ENCODE measurements at places on chromosomes 12 and 14.

DNA sequence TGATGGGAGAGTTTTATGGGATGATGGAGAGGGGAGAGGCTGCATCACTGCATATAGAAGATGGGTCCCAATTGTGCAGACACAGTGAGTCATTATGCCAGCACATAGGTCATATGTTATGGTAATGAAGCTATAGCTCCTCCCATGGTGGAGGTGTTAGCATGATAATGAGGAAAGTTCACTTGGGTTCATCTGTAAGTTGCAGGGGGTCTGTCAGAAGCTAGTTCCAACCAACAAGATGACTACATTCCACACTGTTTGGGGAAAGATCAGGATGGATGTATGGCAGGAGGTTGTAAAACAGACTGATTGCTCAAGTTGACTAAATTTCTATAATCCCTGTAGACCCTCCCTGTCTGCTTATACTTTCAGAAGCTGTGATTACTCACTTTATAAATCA lies 561.3 kb downstream of the C12orf50 start:
- DNase-seq = no peak

DNA sequence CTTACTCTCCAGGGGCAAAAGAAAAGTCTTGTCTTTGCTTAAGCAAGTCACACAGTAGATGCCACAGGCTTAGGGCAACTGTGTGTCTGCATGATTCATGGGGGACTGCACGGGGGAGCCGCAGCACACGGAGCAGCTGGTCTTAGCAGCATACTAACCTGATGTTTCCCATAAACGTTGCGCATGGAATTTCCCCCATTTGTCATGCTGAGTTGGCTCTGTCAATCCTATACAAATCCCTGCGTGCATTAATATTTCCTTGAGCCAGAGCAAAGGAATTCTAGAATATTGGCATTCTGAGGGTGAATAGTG lies 71.2 kb downstream of the SAMD4A start:
- DNase-seq = no peak

GRCh38 chr12:76232013-76232412 lies 116.2 kb downstream of the BBS10 start:
- no peak for DNase-seq

- no peak for DNase-seq
Measured at GRCh38 chr12:78371284-78371683, 493.3 kb upstream of the SYT1 start.

DNA sequence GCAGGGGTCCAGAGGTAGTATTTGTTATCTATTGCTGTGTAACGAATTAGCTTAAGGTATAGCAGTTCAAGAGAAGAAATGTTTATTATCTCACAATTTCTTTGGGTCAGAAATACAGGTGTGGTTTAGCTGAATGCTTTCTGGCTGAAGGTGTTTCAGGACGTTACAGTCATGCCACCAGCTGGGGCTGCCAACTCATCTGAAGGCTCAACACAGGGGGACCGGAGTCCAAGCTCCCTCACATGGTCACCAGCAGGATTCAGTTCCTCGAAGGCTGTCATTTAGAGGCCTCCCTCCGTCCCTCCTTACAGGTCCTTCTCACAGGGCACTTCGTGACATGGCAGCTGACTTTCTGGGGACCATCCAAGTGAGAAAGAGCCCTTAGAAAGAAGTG lies 37.5 kb upstream of the SINHCAF start:
- DNase-seq = no peak

- no peak for DNase-seq
Measured at GRCh38 chr14:98926146-98926545, 345.9 kb downstream of the BCL11B start.

DNA sequence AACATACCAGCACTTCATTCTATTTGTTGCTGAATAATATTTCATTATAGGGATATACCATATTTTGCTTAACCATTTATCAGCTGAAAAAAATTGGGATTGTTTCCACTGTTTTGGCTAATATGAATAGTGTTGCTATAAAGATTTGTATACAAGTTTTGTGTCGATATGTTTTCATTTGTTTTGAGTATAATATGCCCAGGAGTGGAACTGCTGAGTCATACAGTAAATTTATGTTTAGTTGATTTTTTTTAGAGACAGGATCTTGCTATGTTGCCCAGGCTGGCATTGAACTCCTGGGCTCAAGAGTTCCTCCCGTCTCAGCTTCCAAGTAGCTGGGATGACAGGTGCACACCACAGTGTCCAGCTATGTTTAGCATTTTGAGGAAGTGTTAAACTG lies 131.5 kb upstream of the TMCC3 start:
- no peak for DNase-seq

- no peak for DNase-seq
Measured at GRCh38 chr14:77157740-77158139, 16.1 kb upstream of the ZDHHC22 start.

DNA sequence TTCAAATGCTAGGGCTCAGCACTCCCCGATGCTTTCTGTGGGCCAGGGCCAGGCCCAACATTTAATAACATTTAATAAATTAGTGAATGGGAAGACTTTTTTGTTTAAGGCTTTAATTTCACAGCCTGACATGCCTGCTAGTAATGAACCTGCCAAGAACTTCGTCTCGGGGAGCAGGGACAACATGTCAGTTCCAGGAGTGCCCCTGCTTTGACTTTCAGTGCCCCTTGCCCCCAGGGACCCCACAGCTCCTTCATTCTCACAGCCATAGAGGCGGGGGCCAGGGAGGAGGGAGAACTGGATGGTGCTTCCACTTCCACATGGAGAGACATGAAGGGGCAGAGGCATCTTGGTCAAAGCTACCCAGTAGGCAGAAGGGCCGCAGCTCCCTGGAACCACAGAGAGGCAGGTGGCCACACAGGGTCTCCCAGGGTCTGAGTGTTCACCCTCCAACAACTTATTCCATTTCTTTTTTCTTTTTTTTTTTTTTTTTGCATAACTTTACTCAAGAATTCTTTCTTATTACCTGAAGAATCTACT lies 66.0 kb upstream of the DDX11 start:
- no peak for DNase-seq

GRCh38 chr14:84485036-84485435 lies 1044.9 kb upstream of the FLRT2 start:
- DNase-seq = no peak

GRCh38 chr14:105878554-105878953 lies 352.2 kb downstream of the TMEM121 start:
- DNase-seq = no peak

GRCh38 chr12:46693034-46693433 lies 132.8 kb downstream of the SLC38A4 start:
- no peak for DNase-seq

DNA sequence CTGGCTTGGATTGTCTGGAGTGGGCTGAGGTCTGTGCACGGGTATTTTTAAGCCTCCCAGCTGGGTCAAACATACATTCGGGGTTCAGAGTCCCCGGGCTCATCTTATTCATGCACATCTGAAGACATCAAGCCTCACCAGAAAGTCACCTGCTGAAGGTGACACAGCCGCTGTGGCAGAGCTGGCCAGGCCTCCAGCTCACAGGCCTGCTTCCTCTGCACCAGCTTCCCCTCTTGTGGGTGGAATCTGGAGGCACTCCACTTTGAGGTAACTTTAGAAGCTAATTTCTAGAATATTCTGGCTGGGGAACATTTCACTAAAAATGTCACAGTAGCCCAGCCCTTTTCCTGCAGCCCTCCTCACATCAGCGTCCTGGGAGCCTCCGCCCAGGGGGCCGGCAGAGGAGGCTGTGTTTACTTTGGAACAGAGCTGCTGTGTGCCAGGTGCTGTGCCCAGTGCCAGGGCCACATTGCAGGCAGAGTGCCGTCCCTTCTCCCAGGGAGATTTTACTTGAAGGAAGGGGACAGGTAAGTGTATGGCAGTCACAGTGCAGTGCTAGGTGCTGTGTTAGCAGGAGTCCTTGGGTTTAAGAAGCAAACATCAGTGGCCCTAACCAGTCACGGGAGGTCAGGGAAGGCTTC lies 62.2 kb downstream of the TSPAN11 start:
- DNase-seq = no peak

- DNase-seq = no peak
Measured at GRCh38 chr12:132178801-132179401, 34.6 kb downstream of the NOC4L start.

DNA sequence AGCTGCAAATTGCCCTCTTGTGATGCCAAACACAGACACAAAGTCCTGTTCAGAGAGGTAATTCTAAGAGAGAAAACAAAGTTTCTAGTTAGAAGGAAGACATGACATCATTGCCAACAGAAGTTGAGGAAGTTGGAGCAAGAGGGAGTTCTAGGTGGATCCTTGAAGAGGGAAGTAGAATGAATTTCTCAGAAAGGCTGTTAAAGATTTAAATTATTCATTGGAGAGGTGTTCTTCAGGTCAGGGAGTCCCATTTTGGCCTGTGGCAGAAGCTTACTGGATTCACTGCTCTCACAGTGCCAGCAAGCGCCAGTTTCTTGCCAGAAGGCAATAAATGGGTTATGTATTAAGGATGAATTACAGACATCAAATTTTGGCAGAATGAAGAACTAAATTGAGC lies 15.3 kb downstream of the TSFM start:
- no peak for DNase-seq

- no peak for DNase-seq
Measured at GRCh38 chr14:23604148-23604547, 25.6 kb upstream of the JPH4 start.

GRCh38 chr14:36900846-36901245 lies 239.2 kb downstream of the PAX9 start:
- no peak for DNase-seq

DNA sequence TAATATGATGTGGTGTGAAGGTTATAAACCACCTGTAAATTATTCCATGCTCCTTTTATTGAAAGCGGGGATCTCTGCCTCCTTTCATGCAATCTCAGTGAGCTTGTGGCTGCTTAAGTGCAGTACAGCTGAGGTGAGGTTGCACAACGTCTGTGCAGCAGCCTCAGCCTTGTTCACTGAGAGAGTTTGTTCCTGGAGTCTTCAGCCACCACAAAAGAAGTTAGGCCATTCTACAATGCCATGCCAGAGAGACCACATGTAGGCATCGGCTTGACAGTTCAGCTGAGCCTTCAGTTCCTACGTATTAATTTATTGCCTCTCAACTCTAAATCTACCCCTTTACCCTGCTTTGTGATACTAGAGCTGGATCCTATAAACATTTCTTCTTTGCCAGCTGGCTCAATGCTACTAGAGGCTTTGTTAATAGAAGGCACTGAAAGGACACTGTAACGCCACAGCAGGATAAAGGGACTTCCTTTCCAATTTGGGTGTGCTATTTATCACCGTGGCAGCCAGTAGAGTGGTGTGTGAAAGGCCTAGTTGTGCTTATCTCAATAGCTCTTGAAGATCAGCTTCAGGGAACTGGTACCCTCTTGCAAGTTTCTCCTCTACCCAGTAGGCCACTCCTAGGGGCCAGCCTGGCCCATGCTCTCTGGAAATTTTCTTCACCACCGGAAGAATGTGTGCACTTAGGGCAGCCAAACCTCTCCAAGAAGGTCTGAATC lies 337.7 kb downstream of the IPO8 start:
- no peak for DNase-seq

GRCh38 chr12:106302401-106303201 lies at the start of gene TCP11L2:
TCP11L2 (plus strand) TSS chr12:106302733; CDS start chr12:106311076, 8,343 bp downstream.
- DNase-seq = peak; percentile 65

Data from NCI-H526 treated with DMSO at 0.1 percent for 48 hours (cell line).